ENCODE measurements at places on chromosomes 4 and X.

- DNase-seq, result no peak
Measured at GRCh38 chr4:147749811-147750321, 18.0 kb downstream of the ARHGAP10 start.

- DNase-seq, result no peak
Measured at GRCh38 chr4:32073542-32073941, 1353.4 kb downstream of the PCDH7 start.

DNA sequence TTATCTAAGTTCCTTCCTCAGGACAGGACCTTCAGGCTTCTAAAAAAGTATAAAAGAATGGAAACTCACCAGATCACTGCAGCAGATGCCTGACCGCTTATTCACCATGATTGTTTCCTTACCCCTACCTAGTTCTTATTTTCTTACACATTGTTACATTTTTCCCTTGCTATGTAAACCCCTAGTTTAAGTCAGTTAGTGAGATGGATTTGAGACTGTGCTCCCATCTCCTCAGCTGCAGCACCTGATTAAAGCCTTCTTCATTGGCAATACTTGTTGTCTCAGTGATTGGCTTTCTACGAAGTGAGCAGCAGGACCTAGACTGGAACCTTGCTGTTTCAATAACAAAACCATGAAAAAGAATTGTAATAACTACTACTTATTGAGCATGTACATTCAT is 4.7 kb downstream of the SPARCL1 start:
- no peak for DNase-seq

DNA sequence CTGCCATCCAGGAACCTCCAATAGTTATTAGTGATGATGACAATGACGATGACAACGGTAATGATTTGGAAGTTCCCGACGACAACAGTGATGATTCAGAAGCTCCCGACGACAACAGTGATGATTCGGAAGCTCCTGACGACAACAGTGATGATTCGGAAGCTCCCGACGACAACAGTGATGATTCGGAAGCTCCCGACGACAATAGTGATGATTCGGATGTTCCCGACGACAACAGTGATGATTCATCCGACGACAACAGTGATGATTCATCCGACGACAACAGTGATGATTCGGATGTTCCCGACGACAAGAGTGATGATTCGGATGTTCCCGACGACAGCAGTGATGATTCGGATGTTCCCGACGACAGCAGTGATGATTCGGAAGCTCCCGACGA is 14.7 kb downstream of the CXCR3 start:
- no peak for DNase-seq

- no peak for DNase-seq
Measured at GRCh38 chrX:56789518-56790070, 60.6 kb downstream of the NBDY start.

- no peak for DNase-seq
Measured at GRCh38 chr4:132085105-132085504, 1064.0 kb upstream of the PCDH10 start.

DNA sequence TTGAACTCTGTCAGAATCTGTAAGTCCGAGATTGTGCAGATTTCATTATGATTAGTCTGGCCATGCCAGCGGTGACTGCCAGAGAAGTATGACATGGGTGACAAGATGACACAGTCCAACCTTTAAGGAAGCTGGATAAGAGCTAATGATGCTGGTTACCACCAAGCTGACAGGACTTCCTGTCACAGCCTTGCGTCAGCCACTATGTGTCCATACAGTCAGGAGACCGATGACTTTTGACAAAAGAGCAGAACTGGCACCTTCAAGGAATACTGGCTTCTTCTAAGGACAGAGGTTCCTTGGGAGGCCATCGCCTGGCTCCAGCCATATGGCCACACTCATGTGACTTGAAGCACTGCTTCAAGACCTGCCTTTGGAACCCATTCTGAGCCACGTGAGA is 67.2 kb upstream of the TFDP3 start:
- no peak for DNase-seq

DNA sequence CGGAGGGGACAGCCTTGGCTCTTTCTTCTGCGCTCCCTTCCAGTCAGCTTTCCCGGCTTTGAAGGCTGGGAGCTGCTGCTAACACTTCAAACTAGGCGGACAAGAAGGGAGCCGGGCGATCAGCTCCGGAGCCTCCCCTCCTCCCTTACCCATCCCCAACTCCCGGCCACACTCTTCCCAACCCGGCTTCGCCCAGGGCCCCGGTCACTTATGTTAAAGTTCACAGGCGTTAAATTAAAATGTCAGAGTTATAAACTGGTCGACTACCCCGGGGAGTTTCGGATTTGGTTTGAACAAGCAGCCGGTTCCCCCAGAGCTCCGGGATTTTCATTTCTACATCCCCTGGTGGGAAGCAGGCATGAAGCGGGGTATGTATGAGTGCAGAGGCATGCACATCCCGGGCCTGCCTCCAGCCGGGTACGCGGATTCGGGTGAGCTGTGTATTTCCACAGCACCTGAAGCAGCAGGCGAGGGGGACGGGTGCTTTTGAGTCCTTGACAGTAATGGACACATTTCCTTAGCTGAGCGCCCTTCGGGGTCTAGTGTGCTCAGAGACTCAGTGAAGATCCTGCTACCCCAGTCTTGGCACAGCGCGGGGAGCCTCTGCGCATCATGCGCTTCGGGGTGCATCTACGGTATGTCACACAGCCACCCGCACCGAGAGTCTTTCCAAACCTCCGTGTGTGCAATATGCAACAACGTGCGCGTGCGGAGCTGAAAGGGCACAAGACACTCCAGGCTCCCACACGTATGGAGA is 880 bp downstream of the UNC5C start:
- no peak for DNase-seq

DNA sequence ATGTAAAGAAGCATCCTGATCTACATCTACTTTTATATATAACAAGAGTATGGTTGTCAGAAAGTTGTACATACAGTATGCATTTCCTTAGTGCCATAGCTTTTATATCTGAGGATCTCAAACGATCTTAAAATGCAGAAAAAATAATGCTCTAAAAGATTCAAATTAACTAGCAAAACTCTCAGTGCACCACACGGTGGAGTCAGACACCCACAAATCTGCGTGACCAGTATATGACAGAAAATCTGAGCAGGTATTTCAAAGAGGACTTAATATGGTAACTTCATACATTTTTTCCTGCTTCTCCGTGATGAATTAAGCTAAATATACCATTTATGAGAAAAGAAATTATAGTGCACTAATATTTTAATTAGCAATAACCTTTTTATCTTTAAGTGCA is 803.0 kb downstream of the DMD start:
- DNase-seq, result no peak

DNA sequence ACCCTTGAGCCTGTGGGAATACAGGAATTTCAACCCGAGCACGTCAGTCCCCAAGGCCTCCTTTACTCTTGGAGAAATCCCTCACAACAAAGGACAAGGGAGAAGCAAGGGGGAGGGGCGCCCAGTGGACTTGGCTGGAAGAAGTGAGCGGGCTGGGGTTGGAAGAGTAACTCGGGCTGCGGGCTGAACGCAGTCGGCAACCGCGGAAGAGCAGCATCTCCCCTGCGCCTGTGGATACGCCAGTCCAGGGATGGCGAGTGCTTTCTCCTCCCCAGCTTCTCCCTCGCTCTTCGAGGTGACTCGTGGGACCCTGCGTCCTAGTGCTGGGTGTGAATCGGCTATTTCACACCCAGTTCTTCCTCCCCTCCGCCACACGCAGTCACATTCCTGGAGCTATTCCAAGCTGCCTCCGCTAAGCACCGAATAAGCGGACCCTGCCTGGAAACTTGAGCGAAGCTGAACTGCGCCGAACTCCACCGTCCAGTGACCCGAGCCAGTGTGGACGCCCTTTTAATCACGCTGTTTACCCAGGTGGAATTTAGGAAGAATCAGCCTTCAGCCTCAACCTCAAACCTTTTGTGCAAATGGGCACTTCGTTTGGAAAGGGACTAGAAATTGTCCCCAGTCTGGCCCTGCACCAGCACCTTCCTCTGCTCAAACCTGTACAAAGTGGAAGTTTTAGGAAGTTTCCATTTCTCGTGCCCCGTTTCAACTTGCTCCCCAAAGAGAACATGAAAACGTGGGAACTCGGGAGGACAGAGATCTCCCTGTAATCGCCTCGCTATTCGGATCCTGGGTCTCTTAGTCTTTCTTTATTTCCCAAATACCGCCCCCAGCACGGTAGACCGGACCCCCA is 64.3 kb upstream of the WDR17 start:
- DNase-seq, result no peak

DNA sequence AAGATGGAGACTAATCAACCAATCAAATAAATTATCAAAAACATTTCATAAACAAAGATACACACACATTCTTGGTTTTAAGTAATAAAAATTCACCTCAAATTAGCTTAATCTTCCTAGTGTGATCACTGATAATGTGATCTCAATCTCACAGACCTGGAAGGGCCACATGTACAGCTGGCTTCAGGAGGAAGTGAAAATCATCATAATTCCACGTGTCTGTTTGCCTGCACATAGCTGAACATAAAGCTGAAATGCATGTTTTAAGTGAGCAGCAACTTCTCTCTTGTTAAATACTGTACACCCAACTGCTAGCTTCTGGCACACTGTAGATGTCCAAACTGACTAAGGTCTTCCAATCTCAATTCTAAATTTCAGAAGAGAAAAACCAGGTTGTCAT is 53.8 kb downstream of the ARHGAP6 start:
- DNase-seq, result no peak

GRCh38 chrX:118655561-118656246 is 71.7 kb upstream of the IL13RA1 start:
- DNase-seq, result no peak

- DNase-seq, result no peak
Measured at GRCh38 chr4:121789960-121790829, 10.9 kb upstream of the EXOSC9 start.

GRCh38 chrX:28180096-28180495 is 198.8 kb upstream of the DCAF8L1 start:
- DNase-seq, result no peak

GRCh38 chr4:114237997-114238396 is 258.6 kb upstream of the ARSJ start:
- no peak for DNase-seq

DNA sequence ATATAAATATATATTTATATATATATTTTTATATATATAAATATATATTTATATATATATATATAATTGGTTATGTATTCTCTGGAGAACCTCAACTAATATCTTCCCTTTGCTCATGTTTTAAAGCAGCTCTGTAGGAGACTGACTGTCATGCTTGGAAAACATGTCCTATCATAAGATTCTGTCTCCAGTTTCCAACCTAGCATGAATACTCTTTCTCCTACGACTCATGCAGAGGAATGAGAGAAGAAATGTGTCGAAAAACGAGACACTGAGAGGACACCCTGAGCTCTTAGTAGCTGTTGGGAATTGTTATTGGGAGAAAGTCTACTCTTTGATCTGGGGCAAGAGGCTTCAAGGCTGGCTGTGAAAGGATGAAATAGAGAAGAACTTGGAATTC is 166.5 kb upstream of the SLIT2 start:
- DNase-seq, result no peak

- DNase-seq, result no peak
Measured at GRCh38 chr4:797066-797465, 28.9 kb downstream of the CPLX1 start.

GRCh38 chr4:124455671-124456070 is 256.9 kb downstream of the ANKRD50 start:
- DNase-seq, result no peak

DNA sequence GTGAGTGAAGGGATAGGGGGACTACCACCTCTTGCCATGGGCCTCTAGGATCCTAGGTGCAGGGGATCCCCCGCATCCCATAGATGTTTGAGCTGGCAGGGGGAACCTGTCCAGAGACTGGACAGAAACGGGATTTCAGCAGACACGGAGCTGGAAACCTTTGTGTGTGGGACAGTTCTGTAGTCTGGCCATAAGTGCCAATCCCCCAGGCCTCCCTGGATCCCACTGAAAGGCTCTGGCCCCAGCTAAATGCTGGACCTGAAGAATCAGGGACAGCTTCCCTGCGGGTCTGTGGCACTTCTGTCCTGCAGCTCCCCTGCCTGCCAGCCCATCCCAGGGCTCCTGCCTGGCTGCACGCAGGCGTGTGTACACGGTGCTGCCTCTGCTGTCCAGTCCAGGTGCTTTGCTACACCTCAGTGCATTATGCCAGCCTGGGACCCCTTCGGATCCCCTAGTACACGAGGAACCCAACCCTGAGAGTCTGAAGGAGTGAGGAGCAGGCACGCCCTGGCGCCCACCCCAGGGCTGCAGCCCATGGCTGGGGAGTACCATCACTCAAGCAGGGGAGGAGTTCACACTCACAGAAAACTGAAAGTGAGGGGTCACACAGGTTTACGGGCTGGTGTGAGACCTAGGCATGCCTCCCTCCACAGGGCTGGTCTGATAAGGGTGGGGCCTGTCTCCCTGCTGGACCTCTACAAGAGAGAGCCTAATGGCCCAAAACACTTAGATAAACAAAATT is 703.0 kb downstream of the ARAP2 start:
- DNase-seq, result no peak

GRCh38 chrX:115912372-115912897 is 258.1 kb upstream of the AGTR2 start:
- DNase-seq, result no peak

GRCh38 chrX:13535376-13536165 is 33.8 kb upstream of the EGFL6 start:
- DNase-seq, result no peak

GRCh38 chrX:63784902-63785707 is at the start of gene ARHGEF9:
Gene ARHGEF9 (minus strand): TSS chrX:63785214. CDS start chrX:63785145, 69 bp downstream.
- DNase-seq, result no peak

Data from T-helper 22 cell (primary cell).